Mucosa of gallbladder (tissue), 1 donor: ENCODE measurements at places on chromosomes 16 and 17. TPM values are rescaled to one million over a fixed set of nuclear protein-coding genes. Genes with fewer than 3 reads are reported as not detected.

MRPL58 gene
- total RNA-seq = 16.7 TPM

PIGL gene
- total RNA-seq = 23.5 TPM

KRT16 gene
- not detected for total RNA-seq

NPIPB9 gene
- total RNA-seq = not detected

CMTM4 gene
- 67.9 TPM for total RNA-seq

PTX4 gene
- 0.14 TPM for total RNA-seq

TMEM98 gene
- 153 TPM for total RNA-seq

CCL1 gene
- not detected for total RNA-seq

DNA sequence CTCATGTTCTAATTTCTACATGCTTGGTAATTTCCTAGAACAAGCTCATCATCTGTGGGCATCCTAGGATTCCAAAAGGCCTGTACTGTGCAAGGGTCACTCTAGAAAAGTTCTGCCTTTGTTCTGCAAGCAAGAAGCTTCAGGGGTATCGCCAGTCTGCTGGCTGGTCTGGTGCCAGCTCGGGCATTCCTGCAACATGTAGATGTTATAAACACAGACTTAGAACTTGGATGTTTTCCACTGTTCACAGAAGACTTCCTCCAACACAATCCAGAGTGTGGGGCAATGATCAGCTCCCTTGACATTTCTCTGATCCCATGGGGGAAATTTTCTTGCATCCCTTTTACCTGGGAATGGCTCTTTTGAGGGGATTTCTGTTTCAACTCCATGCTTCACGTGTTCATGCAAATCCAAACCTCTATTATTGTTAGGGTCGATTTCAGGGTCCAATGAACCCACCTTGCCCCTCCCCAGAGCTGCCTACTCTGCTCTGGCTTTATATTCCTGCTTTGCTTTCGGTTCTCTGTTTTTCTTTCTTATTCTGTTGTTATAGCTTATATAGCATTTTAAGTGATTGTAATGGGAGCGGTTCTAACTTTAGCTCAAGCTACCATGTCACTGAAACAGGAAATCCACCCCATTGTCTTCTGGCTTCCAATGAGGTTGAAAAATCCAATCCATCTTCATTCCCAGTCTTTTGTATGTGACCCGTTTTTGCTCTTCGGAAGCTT, 25.3 kb downstream of the UBE2O start:
- no peak for DNase-seq

- DNase-seq = no peak
Measured at GRCh38 chr16:15894571-15895374, 6.4 kb upstream of the CEP20 start.

GRCh38 chr16:86854626-86855294, 276.4 kb downstream of the FOXL1 start:
- no peak for DNase-seq

DNA sequence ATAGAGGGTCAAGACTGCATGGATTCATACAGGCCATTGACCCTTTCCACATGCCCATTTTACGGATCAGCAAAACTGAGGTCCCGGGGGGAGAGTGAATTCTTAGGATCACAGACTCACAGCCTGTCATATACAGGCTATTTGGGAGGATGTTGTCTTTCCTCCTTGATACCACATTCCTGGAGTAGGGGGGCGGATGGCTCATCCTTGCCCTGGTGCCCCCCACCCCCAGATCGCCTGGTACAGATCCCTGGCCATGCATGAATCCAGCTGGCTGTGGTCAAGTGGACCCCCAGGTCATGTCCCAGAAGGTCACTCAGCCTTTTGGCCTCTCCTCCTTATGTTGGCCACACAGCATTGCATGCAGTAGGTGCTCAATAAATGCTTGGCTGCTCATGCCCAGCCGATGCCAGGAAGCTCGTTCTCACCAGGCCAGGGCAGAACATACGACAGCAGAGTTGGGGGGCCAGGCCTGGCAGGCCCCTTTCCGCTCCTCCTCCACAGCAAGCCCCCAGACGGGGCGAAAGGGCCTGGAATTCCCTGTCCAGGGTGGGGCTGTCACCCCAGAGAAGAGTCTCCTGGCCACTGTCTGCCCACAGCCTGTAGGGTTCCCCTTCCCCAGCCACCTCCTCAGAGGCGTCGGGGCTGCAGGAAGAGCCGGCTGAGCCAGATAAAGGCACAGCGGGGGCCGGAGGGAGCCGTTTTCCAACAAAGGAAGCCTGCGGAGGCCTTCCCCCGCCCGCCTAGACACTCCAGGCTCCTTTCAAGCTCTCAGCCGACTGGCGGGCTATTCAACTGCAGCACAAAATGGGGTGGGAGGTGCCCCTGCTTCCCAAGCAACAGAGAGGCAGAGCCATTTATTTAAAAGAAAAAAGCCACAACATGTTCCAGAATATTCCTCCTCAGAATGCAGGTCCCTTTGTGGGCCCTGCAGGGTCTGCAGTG, 215.7 kb upstream of the CIBAR2 start:
- DNase-seq = no peak

GRCh38 chr17:8314797-8315763, 5.0 kb downstream of the ARHGEF15 start:
- no peak for DNase-seq

- DNase-seq = no peak
Measured at GRCh38 chr17:56350592-56350991, 197.3 kb downstream of the ANKFN1 start.

- no peak for DNase-seq
Measured at GRCh38 chr17:81517339-81518112, 4.9 kb upstream of the ACTG1 start.

DNA sequence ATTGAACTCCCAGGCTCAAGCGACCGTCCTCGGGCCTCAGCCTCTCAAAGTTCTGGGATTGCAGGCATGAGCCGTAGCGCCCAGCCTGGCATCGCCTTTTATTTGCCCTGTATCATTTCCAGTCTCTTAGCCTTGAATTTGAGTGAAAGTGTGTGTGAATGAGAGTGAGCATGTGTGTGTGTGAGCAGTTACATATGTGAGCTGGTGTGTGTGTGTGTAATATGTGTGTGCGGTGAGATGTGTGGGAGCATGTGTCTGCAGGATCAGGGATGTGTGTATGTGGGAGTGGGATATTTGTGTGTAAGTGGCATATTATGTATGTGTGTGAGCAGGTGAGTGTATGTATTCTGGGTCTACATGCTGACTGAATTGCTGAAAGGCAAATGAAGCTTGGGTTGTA, 5.5 kb downstream of the RAB11FIP3 start:
- DNase-seq = no peak

DNA sequence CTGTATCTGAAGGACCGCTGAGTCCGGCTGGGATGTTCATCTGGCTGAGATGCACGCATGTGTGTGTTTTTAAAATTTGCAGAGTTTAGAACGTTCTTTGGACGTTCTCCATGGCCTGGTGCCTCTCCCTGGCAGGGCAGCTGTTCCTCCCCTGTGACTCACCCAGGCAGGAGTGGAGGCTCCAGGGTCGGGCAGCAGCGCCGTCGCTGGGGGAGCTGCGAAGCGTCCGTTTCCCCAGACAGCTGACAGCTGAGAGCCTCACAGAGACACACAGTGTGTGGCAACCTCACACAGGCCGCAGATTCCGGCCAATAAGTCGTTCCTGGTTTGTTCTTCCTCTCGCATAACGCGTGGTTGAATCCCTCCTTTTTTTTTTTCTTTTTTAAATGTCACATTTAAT, 80.6 kb downstream of the OR1D5 start:
- DNase-seq = peak; percentile 82

- peak; percentile 96 for DNase-seq
Measured at GRCh38 chr16:89395150-89396142, 94.9 kb downstream of the ANKRD11 start.

DNA sequence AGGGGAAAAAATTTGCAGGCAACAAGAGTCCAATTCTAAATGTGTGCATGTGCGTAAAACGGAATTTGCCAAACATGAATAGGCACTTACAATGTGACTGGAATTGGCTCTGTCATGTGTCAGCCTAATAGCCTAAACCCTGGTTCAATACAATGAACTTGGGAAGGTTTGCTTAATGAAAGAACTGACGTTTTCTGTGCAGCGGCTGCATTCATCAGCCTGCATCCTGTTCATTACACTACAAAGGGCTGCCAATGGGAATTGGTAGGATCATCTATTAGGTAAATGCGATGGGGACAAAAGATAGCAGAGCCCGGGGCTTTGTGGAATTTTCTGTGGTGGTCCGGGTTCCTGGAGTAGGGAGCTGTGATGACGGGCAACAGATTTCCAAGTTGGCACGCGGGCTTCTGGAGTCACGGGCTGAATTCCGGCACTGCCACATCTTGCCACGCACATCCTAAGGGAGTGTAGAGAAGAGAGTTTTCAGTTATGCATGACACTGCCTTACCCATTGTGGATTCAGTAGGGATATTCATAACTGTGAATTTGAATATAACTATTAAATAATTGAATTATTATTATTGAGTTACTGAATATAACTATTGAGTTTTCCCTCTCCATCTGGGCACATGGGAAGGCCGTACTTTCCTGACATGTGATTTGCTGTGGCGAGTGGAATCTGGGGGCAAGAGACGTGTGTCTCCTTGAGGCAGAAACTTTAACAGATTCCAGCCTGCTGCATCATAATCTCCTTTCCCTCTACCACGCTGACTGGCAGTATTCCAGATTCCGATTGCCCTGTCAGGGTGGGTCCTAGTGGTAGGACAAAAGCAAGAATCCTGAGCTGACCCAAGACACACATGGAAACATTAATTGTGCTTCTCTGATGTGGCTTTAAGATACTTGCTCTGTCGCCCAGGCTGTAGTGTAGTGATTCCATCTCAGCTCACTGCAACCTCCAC, 565.6 kb downstream of the WWOX start:
- DNase-seq = no peak

DNA sequence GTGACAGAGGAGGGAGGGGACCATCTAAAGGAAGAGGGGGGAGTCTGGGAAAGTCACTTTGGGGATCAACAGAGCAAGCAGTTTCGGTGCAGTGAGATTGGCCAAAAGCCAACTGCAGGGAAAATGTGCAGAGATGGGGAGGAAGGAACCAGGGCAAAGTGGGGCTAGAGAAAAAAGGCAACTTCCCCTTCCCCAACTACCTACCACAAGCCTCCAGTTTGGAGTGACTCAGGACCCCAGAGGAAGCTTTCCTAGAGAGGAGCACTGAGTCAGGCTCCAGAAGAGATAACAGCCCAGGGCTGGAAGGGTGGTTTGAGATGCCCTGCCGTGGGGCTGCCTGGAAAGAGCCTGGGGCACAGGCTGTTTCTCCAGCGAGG, 6.9 kb upstream of the CD300LD start:
- no peak for DNase-seq

DNA sequence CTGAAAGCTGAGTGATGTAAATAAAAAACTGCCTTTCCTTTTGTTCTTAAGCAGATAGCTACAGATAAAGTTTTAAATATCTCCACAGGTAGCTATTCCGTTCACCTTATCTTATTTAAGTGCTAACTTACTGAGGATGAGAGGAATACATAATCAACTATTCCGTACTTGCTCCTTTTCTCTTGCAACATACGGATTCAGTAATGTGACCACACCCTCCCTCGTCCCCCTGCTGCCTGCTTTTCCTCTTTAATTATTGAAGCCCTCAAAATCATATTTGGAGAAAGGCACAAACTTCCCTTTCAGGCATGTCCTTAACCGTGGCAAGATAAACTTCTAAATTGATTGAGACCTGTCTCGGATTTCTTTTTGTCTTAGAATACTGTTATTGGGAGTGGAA, 101.4 kb downstream of the MAP2K4 start:
- no peak for DNase-seq

DNA sequence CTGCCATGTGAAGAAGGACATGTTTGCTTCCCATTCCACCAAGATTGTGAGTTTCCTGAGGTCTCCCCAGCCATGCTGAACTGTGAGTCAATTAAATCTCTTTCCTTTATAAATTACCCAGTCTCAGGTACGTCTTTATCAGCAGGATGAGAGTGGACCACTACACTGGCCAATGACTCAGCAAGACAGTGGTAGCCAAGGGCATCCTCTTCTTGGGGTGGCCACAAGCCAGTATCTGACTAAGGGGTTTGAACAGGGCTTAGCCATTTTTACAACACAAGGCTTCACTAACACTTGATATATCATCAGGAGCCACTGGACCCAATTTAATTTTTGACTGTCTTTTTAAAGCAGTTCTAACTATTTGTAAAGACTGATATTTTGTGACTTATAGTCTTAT, 21.1 kb upstream of the KRT24 start:
- no peak for DNase-seq

GRCh38 chr16:66399930-66400329, 27.2 kb upstream of the BEAN1 start:
- DNase-seq = no peak

- DNase-seq = no peak
Measured at GRCh38 chr16:10880594-10881452, 3.8 kb downstream of the CIITA start.

GRCh38 chr16:22623351-22623781, 112.7 kb downstream of the NPIPB5 start:
- DNase-seq = no peak

- peak; percentile 83 for DNase-seq
Measured at GRCh38 chr16:50210266-50211038, 55.9 kb upstream of the ADCY7 start.

DNA sequence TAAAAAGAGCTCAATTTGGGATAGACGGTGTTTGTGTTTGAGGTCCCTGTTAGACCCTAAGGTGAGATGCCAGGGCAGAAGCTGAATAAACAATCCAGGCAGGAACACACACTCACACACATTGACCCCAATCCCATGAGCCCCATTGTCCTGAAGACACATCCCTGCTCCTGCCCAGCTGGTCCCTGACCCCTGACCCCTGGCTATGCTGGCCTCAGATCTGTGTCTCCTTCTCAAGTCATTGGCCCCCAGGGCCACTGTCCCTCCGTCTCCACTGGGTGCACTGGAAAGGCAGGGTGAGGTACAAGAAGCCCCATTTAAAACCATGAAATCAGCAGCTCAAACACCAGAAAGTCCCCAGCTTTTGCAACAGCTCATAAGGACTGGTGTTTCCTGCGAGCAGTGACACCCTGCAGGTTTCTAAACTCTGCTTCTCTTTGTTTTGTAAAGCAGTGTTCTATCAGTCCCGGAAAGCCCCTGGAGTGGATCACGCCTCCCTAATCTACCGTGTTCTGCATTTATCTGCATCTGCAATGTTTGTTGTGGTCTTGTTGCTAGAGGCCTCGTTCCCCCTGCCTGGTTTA, 18.0 kb upstream of the ASGR2 start:
- DNase-seq = no peak

GRCh38 chr16:61471737-61472136, 564.5 kb downstream of the CDH8 start:
- DNase-seq = no peak

DNA sequence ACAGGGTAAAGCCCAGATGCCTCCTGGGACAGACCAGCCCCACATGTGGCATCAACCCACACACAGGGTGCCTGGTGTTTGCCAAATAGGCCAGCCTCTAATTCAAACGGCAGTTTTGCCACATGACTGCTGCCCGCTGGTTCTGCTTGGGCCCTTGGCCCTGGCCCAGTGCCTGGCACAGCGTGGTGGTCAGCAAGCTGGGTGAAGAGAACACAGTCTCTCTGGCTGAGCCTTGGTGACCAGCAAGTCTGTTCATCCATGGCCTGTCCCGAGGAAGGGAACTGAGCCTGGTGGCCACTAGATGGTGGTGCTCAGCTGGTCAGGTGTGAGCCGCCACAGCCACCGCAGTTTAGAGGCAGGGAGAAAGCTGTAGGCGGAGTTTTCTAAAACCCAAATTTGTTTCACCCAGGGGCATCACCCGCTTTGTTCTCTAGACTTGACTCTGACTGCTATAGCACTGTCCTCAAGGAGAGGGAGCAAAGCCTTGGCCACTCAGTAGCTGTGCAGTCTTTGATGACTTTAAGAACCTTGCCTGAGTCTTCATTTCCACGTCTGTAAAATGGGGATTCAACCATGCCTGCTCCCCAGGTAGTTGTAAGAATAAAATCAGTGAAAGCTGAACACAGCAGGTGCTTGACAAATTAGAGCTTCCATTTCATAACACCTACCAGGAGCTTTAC, 4.7 kb upstream of the GFAP start:
- peak; percentile 80 for DNase-seq
